Stimulated activated CD8-positive, alpha-beta memory T cell treated with anti-CD3 and anti-CD28 coated beads, Interleukin-12 subunit alpha, Interleukin-12 subunit beta, amount 100 ng/mL, for 4 hours (primary cell): ENCODE measurements at places on chromosomes 7 and 10.

- no peak for DNase-seq
These were observed 35.3 kb upstream of the SEPHS1 start for GRCh38 chr10:13383399-13383761.

- no peak for DNase-seq
These were observed 104.7 kb downstream of the SEPTIN7 start for GRCh38 chr7:35905555-35905954.

DNA sequence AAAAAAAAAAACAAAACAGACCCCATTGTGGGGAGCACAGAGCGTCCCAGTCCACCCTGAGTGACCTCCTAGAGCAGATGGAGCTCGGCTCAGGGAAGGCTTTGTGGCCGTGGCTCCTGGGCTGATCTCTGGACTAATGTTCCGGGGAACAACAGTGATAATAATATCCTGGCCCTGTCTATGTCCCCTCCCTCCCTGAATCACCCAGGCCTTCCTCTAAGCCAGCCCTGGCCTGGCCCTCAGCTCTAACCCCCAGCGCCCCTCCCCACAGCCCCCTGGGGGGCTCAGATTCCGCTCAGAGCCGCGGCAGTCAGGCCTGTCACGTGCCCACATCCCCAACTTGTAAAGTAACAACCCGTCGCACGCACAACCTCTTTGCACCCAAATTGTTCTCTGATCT lies 48.3 kb downstream of the MICALL2 start:
- no peak for DNase-seq

- DNase-seq = no peak
These were observed 14.4 kb downstream of the MPLKIP start for GRCh38 chr7:40120020-40120419.

GRCh38 chr10:103480521-103480920 lies 1.5 kb upstream of the CALHM3 start:
- DNase-seq = no peak

DNA sequence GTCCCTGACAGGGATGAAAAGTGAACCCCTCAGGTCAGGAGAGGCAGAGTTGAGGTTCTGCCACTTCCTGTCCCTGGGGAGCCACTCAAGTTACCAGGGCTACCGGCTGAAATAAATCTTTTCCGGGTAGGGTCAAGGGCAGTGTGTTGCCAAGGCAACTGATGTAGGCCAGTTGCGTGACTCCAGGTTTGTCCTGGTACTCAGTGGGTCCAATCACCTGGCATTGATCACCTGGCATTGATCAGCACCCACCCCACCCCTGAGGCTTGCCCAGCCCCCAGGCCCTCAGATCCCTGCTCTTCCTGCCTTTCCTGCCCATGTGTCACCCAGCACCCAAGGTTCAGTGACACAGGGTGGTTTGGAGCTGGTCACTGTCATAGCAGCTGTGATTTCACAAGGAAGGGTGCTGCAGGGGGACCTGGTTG lies 5.9 kb downstream of the SAP25 start:
- no peak for DNase-seq

DNA sequence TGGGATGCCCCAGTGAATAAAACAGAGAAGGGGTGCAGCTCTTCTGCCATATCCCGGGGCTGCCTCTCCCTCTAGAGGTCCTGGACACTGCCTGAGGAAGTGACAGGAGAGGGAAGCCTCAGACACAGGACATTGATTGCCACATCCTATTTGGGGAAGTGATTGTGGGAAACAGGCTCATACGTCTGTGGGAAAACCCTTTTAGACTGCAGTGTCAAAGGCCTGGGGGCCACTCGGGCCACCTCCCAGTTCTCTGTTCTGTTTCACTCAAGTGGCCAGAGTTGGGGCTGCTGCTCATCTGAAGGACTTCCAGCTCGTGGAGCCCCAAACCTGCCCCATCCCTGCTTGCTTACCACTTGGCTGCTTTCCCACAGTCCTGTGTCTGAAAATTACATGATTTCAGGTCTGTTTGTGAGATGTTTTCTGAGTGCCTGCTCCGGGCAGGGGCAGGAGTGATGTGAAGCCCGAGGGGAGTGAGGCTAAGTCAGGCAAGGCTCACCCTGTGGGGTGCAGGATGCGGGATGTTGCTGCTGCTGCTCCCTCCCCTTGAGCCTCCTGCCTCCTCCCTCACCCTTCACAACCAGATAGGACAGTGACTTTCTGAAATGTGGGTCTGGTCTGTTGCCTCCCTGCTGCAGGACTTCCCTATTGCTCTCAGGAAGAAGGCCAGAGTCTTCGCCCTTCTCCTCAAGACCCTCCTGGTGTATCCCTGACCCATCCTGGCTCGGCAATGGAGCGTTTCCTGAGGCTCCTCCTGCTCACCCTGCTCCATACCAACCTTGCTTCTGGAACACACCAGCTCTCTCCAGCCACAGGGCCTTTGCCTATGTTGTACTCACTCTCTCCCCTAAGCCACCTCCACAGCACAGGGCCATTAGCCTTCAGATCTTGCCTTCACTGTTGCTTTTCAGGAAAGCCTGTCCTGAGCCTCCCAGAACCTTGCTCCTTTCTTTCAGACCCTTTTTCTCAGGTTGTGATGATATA lies 58.4 kb downstream of the NEURL1 start:
- DNase-seq = no peak

GRCh38 chr7:27125986-27126394 lies 4.6 kb downstream of the HOXA4 start:
- no peak for DNase-seq

DNA sequence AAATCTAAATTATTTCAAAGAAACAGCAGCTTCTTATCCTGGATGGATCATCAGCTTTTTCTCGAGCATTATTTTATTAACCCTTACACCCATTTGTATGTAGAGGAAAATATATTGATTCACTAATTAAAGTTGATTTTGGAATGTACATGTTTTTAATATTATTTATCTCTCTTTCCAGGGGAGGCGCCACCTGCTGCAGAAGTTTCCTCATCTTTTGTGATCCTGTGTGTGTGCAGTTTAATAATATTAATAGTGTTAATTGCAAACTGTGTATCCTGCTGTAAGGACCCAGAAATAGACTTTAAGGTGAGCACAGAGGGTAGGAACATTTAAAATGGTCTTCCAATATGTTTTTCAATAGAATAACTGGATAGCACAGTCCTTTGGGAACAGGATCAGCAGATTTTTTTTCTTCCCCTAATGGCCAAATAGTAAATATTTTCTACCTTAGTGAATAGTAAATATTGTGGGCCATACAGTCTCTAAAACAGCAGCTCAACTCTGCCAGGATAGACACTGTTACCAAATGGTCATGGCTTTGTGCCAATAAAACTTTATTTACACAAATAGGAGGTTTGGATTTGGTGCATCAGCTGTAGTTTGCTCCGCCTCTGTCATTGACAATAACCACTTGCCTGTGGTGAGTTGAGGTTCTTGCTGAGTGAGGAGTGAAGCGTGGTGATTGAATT lies 30.6 kb downstream of the LMTK2 start:
- no peak for DNase-seq

GRCh38 chr7:131359136-131359776 lies 31.6 kb downstream of the MKLN1 start:
- no peak for DNase-seq

DNA sequence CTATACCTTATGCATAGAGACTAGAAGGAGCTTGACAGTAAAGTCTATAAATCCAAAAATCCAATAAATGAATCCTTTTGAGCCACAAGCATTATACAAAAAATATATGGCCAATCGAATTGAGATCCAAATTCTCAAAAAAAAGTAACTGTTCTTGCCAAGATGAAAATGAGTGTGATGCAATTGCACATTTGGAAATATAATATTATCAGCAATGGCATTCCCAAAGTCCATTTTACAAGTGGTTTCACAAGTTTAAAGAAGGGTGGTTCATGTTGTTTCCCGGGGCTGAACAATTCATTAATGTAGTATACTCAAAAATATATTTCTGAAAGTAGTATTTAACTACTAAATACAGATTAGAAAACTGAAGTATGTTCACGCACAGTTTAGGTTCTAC lies 7.3 kb downstream of the RP9 start:
- DNase-seq = no peak

DNA sequence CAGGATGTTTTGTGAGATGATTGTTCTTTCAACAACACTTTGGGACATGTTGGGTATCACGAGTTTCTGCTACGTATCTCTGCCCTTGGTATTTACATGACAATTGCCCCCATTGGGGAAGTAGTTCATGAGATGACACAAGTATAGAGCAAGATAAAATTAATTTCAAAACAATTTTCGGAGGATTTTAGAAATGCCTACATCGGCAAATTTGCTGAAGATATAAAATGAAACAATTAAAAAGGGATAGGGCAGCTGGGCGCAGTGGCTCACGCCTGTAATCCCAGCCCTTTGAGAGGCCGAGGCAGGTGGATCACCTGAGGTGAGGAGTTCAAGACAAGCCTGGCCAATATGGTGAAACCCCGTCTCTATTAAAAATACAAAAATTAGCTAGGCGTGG lies 371.7 kb downstream of the INHBA start:
- no peak for DNase-seq

DNA sequence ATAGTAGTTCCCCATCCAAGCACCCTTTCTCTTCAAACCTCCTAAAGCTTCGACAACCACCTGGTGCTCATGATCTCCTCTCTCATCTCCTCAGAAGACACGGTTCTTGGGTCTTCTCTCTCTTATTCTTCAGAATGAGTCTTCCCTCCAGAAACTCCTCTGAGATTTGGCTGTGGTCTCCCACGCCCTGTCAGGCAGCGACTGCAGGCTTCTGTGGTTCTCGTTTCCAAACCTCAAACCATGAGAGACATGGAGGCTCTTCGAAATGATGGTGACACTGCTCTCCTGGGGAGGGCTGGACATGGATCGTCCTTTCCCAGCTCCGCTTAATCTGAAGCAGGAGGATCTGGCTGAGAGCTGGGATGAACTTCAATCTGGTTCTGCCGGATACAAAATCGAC lies 78.6 kb upstream of the PITRM1 start:
- DNase-seq = no peak
